ENCODE measurements at places on chromosomes 1 and 21. TPM values are rescaled to one million over a fixed set of nuclear protein-coding genes. Genes with fewer than 3 reads are reported as not detected.

DNA sequence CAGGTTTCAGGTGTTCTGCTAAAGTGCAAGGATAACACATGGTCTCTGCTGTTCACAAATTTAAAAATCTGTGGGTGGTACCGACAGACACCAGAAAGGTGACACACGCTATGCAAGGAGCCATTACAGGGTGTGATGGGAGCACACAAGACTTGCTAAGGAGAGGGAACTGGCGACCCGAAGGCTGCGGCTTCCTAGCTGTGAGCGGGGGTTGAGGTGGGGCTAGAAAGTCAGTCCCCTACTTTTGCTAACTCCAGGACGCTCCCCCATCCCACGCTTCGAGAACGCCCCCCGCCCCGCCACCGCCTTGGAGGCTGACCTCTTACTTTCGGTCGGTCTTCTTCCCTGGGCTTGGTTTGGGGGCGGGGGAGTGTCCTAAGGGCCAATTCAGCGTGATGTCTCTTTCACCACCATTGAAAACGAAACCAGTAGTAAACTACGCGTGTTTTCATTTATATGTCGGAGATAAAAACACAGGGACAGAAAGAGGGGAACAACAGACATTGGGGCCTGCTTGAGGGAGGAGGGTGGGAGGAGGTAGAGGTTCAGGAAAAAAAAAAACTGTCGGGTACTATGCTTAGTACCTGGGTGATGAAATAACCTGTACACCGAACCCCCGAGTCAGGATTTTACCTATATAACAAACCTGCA, 1.1 kb downstream of the CKS1B start:
- DNase-seq = no peak

GRCh38 chr1:54302951-54303843, 103.0 kb downstream of the SSBP3 start:
- no peak for DNase-seq

DNA sequence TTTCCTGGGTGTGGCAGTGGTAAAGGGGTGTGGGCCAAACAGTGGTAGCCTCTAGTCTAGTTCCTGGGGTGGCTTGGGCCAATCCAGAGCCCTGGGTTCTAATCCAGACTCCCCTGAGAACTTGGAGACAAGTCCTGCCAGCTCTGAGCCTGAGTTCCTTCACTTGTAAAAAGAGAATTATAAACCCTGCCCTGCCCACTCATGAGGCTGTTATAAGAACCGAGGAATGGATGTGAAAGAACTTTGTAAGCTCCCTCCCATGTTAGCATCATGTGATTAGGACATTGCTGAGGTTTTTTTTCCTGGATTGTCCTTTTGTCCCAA, 131.0 kb downstream of the RRAGC start:
- DNase-seq = no peak

- no peak for DNase-seq
Observed at GRCh38 chr1:59752556-59753414, 62.0 kb upstream of the HOOK1 start.

DNA sequence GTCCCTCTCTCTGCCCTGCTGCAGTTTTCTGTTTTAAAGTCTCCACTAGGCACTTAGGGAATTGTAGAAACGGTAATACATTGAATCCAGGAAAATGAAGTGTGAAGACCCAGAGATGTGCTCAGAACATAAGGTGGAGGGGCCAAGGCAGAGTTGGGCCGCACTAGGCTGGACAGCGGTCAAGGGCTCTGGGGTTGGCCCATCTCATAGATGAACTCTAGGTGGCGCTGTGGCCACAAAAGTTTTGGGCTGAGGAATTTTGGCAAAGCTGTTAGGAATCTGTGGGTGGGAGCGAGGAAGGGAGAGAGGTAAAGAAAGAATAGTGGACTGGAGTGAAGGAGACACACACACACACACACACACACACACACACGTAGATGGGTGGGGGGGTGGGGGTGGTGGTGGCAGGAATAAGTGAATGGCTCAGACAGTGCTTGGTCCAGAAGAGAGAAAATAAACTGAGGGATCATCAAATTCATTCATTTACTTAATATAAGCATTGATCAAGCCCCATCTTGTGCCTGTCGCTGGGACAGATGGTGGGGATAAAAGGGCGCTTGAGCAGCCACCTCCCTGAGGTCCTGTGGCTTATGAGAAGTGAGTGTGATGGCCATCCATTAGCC, 258.5 kb downstream of the TRABD2B start:
- peak; percentile 13 for DNase-seq

- DNase-seq = no peak
Observed at GRCh38 chr1:156503698-156504437, 3.3 kb upstream of the MEF2D start.

CEP104 gene
- total RNA-seq = 31.0 TPM

SPSB1 gene
- total RNA-seq = 1.6 TPM

SUSD4 gene
- 25.3 TPM for total RNA-seq
